ENCODE measurements at places on chromosomes 11 and 22.

DNA sequence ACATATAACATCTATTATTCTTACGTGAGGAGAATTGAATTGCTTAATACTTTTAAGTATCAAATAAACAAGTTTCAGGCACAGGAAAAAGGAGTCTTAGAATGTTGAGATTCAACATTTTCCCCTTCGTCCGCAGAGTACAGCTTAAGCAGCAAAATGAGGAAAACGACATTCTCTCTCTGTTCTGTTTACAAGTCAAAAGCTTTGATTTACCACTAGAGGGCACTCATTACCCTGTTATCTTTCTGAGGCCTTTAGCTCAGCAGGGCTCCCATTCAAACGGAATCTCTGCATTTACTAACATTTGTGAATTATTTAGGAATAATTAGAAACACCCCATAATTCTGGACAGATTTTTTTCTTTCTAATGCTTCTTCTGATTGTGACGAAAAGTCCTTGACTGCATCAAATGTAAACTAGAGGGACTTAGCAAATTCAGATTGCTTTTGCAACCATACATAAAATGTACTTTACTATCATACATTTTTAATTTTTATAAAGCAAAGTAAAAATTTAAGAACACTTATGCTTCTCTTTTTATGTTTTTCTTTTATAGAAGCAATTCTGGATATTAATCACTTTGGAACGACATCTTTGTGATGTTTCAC is 75.0 kb downstream of the JRKL start:
- DNase-seq: peak; percentile 82

GRCh38 chr11:102757823-102758549 is 22.4 kb downstream of the MMP10 start:
- no peak for DNase-seq

DNA sequence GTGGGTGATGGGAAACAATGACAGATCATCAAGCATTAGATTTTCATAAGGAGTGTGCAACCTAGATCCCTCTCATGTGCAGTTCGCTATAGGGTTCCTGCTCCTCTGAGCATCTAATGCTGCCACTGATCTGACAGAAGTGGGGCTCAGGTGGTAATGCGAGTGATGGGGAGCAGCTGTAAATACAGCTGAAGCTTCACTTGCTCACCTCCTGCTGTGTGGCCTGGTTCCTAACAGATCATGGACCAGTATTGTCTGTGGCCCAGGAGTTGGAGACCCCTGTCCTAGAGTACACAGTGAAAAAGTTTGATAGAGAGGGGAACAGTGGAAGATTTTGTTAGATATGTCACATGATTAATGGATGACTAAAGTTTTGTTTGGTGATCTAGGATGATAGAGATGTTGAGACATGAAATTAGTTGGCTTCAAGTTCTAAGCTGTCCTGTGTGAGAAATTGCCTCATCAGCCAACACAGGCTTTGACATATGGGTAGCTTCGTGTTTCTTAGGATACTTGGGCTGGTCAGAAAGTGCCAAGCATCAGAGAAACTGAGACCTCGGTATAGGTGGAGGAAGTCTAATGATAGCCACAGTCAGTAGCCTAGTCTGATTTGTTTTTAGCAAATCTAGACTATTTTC is 47.4 kb downstream of the ARHGEF12 start:
- DNase-seq: no peak

- DNase-seq: no peak
Observed at GRCh38 chr11:46504817-46505613, 88.8 kb downstream of the AMBRA1 start.

- peak; percentile 57 for DNase-seq
Observed at GRCh38 chr11:124837491-124837856, 27.8 kb upstream of the ROBO3 start.

GRCh38 chr11:130427581-130428315 is 661 bp downstream of the ADAMTS8 start:
- no peak for DNase-seq

GRCh38 chr11:10181811-10182210 is 112.2 kb downstream of the SBF2 start:
- DNase-seq: peak; percentile 18

- DNase-seq: no peak
Observed at GRCh38 chr22:46551321-46551720, 13.9 kb upstream of the CELSR1 start.

GRCh38 chr22:42199025-42199424 is 68.4 kb upstream of the CYP2D6 start:
- no peak for DNase-seq

DNA sequence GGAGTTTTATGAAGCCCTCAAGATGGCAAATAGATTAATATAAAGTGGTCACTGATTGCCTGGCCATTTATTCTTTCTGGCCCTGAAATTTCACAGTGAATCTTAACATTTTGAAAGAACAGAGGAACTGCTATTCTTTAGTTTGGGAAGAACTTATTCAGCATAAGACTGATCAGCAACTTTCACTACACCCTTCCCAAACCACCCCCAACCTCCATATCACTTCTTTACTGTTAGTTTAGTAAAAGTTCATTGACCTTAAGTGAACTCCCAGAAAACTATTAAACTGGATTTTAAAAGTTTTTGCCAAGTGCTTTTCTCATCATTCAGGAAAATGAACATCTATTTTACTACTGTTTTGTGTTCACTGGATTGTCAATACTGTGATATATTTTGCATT is 77.4 kb downstream of the NARS2 start:
- no peak for DNase-seq

DNA sequence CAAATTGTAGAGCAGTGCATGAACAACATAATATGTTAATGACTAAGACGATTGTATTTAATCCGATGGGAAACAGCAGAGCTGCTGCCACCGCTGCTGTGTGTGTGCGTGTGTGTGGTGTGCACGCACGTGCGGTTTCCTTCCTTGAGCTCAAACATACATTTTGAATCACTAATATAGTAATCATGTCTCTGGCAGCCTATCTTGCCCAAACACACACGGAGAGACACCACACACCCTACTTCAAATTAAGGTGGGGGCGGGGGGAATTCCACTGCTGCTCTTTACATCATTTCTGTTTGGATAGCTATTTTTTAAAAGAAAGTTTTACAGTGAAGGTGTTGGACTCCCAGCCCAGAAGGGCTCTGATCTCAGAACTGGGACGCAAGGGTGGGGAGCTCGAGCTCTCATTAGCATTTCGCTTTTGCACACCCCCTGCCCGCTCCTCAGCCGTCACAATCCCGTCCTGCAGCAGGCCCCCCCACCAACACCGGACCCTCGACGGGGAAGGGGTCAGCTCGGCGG is 651 bp upstream of the FAM83F start:
- no peak for DNase-seq

GRCh38 chr11:75548595-75549272 is 13.3 kb upstream of the SERPINH1 start:
- no peak for DNase-seq

- no peak for DNase-seq
Observed at GRCh38 chr11:581752-582151, 5.5 kb downstream of the PHRF1 start.

DNA sequence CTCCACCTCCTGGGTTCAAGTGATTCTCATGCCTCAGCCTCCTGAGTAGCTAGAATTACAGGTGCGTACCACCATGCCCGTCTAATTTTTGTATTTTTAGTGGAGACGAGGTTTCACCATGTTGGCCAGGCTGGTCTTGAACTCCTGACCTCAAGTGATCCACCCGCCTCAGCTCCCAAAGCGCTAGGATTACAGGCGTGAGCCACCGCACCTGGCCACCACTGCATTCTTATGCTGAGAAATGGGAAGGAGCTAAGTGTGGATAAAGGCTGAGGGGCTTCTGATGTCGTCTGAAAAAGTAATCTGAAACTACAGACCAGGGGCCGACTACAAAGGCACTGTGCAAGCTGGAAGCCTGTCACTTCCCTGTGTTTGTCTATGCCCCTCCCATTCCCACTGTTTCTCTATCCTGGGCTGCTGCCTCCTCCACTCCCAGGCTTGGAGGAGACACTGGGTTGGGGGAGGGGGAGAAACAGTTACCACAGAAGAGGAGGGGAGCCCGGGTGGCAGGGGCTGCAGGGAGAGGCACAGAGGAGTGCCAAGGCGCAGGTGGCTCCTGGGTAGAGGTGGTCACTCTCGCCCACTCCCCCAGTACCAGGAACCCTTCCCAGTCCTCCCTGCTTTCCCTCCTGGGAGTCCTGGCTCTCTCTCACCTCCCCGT is 2.9 kb upstream of the MTA2 start:
- no peak for DNase-seq

DNA sequence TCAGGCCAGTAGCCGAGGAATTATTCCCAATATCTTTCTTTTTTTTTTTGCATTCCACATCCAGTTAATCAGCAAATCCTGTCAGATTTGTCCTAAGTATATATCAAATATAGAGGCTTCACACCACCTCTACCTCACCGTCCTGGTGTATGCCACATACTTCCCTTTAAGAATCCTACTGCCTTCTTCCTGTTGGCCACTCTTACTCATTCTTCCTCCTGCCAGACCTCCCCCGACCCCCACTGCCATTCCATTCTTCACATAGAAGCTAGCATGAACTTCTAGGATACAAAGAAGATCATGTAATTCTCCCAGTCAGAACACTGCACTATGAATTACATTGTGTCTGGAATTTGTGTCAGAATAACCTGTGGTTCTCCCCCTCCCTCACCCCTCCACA is 89.5 kb downstream of the TRIM44 start:
- DNase-seq: no peak

DNA sequence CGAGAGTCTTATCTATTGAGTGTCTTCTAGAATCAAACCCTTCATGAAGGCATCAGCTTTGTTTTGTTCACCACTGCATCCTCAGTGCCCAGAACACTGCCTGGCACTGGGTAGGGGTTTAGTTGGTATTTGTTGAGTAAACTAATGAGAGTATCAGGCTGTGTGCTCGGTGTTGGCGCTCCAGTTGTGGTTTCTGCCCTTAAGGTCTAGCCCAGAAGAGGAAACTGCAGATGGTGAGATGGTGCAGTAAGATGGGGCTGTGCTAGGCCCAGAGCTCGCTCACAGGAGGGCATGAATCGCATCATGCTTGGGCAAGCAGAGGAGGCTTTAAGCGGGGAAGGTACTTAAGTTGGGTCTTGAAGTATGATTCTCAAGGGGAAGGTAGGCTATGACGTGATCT is 97.2 kb downstream of the FBXO7 start:
- no peak for DNase-seq

GRCh38 chr11:28547321-28547741 is 439.1 kb downstream of the METTL15 start:
- DNase-seq: no peak

DNA sequence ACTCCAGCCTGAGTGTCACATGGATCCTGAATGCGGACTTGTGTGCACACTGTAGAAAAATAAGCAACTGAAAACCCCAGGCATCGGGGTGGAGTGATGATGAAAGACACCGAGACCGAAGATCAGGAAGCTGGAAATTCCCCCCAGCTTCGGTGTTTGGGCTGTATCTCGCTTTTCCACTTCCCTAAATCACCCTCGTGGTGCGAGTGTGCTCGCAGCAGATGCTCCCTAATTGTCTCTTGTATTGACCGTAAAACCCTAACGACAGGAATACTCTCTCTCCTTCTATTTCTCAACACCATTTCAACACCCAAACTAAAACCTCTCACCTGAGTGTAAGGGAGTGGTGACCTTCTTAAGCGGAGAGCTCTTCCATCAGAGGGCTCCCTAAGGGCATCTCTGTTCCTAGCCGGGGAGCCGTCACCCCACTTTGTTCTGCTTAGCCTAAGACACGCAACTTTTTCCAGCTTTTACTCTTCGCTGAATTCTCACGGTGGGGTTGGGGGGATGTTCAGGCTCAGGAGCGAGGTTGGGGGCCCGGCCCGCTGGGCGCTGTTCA is 635 bp upstream of the GRK3 start:
- no peak for DNase-seq

DNA sequence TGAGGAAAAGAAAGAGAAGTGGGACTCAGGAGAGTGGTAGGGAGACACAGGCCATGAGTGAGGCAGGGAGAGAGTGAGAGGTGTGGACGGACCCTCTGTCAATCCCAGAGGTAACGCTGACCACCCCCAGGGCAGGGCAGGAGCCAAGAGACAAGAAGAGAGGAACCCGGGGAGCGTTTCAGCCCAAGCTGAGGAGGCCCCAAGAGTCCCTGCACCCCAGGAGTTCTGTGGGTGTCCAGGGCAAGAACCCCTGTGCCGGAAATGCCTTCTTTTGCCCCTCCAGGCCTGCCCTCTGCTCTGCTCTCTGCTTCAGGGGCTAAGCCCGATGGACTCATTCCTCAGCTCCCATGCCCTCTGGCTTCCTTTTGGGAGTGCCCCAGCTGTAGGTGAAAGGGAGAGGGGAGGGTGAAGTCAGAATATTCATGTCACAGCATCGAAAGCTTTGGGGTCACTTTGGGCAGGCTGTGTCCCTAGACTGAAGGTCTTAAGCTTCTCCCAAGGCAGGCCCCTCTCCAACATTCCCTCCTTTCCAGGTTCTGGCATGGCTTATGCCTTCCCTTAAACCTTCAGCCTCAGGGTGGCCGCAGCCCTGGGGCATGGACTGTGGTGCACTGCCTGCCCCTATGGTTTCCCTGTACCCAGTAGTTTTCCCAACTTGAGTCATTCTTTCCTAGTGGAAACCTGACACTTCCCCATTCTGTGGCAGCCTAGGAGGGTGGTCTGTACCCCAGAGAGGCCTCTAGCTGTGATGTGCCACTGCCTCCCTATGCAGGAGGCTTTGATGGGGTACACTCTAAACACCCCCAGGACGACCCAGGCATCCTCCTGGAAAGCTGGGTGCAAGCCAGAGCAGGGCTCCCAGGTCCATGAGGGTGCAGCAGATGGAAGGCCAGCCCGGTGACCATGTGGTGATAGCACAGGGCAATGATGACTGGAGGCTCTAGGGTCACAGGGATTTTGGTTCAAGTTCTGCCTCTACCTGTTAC is 27.1 kb downstream of the MYEOV start:
- no peak for DNase-seq

GRCh38 chr11:119758291-119758690 is 29.3 kb upstream of the NECTIN1 start:
- DNase-seq: no peak

DNA sequence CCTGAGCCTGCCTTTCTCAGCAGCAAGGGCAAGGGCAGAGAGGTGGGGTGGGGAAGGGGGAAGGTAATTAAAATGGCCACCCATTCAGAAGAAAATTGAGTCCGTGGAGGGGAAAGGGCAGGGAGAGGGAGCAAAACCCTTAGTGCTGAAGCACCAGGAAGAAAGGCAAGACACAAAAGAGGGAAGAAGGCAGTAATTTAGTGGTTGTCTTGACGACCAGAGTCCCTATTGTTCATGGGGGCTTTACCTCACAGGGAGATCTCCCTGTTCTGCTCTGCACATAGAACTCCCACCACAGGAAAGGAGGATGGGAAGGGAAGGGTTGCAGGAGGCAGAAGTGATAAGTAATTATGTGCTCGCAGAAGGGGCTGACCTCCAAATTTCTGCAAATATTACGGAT is 23.4 kb downstream of the SNX19 start:
- DNase-seq: no peak
